ENCODE measurements at places on chromosomes 4 and X.

GRCh38 chr4:11724731-11725130 is 296.0 kb upstream of the HS3ST1 start:
- no peak overlapping the region for H3K27ac ChIP-seq
- no peak overlapping the region for H3K4me3 ChIP-seq
- H3K27me3 ChIP-seq: no peaks in the 10 kb centered on the region
- no peaks in the 10 kb centered on the region for H3K36me3 ChIP-seq
- DNase-seq: no peak
- H3K4me1 ChIP-seq: peaks cover 9% of the 10 kb centered on the region

DNA sequence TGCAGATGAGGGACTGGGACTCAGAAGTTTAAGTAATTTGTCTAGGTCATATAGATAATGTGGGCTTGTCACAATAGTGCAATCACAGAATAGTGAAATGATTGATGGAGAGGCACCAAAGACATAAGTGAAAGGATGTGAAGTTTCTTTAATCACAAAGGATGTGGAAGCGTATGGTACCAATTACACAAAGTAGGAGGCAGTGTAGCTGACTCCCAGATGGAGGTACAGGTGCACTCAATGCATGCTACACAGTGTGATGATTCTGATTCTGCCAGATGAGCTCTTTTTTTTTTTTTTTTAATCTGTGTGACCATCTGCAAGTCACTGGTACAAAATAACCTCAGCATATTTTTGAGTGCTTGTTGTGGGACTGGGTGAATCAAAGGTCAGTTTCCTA is 411.3 kb downstream of the SPRY1 start:
- H3K27me3 ChIP-seq: no peaks in the 10 kb centered on the region
- no peak overlapping the region for H3K4me3 ChIP-seq
- no peaks in the 10 kb centered on the region for H3K36me3 ChIP-seq
- H3K4me1 ChIP-seq: no peaks in the 10 kb centered on the region
- DNase-seq: no peak

DNA sequence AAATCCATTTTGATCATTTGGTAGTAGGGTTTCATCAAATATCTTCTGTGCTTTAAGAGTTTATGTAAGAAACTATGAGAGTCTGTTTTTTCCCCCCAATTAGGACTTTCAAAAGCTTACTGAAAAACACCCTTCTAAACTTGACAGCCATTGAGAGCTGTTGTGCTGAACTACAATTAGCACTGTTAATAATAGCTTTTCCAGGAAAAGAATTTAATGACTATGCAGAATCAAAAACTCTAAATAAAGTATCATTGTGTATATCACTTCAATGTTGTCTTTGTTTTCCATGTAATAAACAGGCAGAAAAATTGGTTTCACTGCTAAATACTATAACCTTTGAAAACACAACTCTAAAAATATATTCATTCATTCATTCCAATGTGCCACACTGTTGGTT is 121.4 kb upstream of the PDE5A start:
- H3K27ac ChIP-seq: no peak overlapping the region
- H3K4me3 ChIP-seq: no peak overlapping the region
- DNase-seq: no peak
- H3K27me3 ChIP-seq: peaks cover 2% of the 10 kb centered on the region

DNA sequence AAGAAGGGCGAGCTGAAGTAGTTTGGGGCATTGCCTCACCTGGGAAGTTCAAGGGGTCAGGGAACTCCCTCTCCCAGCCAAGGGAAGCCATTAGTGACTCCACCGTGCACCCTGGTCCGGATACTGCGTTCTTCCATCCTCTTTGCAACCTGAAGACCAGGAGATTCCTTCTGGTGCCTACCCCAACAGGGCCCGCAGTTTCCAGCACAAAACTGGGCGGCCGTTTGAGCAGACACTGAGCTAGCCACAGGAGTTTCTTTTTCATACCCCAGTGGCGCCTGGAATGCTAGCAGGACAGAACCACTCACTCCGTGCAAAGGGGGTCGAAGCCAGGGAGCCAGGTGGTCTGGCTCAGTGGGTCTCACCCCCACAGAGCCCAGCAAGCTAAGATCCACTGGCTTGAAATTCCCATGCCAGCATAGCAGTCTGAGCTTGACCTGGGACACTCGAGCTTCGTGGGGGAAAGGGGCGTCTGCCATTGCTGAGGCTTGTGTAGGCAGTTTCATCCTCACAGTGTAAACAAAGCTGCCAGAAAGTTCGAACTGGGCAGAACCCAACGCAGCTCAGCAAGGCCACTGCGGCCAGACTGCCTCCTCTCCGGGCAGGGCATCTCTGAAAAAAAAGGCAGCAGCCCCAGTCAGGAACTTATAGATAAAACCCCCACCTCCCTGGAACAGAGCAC is 1039.4 kb upstream of the IGFBP7 start:
- H3K36me3 ChIP-seq: no peaks in the 10 kb centered on the region
- H3K4me1 ChIP-seq: no peaks in the 10 kb centered on the region
- no peaks in the 10 kb centered on the region for H3K27me3 ChIP-seq
- no peak for DNase-seq

GRCh38 chr4:76341063-76341462 is 34.5 kb downstream of the STBD1 start:
- H3K27me3 ChIP-seq: no peaks in the 10 kb centered on the region
- H3K27ac ChIP-seq: no peak overlapping the region
- H3K4me1 ChIP-seq: no peaks in the 10 kb centered on the region
- H3K36me3 ChIP-seq: no peaks in the 10 kb centered on the region

- no peak for DNase-seq
- H3K4me3 ChIP-seq: no peak overlapping the region
- H3K36me3 ChIP-seq: no peaks in the 10 kb centered on the region
- no peaks in the 10 kb centered on the region for H3K27me3 ChIP-seq
- no peak overlapping the region for H3K27ac ChIP-seq
- H3K4me1 ChIP-seq: no peaks in the 10 kb centered on the region
Measured at GRCh38 chr4:173998471-173999144, 284.9 kb downstream of the FBXO8 start.

GRCh38 chr4:10119278-10119677 is 2.7 kb upstream of the WDR1 start:
- peaks cover 6% of the 10 kb centered on the region for H3K36me3 ChIP-seq
- peaks cover 80% of the 10 kb centered on the region for H3K4me1 ChIP-seq
- no peak for DNase-seq
- H3K4me3 ChIP-seq: no peak overlapping the region
- no peak overlapping the region for H3K27ac ChIP-seq

- no peaks in the 10 kb centered on the region for H3K4me1 ChIP-seq
- H3K4me3 ChIP-seq: no peak overlapping the region
- no peaks in the 10 kb centered on the region for H3K27me3 ChIP-seq
- peaks cover 2% of the 10 kb centered on the region for H3K36me3 ChIP-seq
Measured at GRCh38 chr4:7865533-7865932, 74.1 kb downstream of the AFAP1 start.

DNA sequence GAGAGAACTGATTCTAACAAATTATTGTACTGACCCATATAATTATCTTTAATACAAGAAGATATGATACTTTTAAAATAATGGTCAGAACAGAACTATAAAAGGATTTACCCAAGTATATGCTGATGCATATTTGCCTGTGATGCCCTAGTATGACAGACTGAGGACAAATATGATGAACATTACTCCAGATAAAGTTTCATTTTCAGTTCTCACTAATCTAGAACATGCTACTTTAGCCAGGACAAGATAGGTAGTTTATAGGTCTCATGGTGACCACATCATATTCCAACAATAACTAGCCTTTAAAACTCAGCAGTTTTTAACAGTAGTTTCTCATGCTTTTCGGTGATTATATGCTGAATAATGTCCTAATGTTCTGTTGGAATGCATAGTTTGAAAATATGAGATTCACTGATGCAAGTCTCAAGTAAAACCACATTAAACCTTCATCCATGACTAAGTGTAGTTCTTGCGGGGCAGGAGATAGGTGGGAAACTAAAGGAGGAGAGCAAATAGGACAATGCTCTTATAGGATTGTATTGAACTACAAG is 295.2 kb upstream of the AGA start:
- no peak for DNase-seq
- H3K4me1 ChIP-seq: no peaks in the 10 kb centered on the region
- no peaks in the 10 kb centered on the region for H3K27me3 ChIP-seq

DNA sequence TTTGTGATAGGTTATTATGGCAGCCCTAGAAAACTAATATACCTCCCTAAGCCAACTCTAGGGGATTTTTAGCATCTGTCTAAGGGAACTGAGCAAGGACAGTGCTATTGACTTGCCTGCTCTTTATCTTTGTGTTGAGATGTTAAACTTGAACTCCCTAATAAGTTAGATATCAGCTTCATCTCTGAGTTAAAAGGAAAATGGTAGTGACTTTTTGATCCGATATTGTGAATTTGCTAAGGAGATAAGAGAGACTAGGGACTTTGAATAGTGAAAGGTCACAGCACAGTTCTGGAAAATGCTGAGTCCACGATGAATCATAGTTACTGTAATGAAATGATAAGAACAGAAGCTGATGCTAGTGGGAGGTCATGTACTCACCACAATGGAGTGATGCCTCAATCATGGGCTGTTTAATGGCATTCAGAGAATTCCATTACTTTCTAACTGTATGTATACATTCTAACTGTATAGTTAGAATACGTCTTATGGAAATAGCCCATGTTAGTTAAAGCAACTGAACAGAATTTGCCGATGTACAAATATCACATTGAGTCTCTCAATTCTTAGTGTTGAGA is 147.2 kb downstream of the GLRA3 start:
- no peak overlapping the region for H3K4me3 ChIP-seq
- H3K4me1 ChIP-seq: no peaks in the 10 kb centered on the region
- H3K27ac ChIP-seq: no peak overlapping the region
- H3K36me3 ChIP-seq: no peaks in the 10 kb centered on the region
- peak; percentile 35 for DNase-seq

GRCh38 chrX:153434801-153435200 is 11.1 kb downstream of the TREX2 start:
- no peak overlapping the region for H3K4me3 ChIP-seq
- H3K36me3 ChIP-seq: no peaks in the 10 kb centered on the region
- no peaks in the 10 kb centered on the region for H3K27me3 ChIP-seq
- no peak for DNase-seq

DNA sequence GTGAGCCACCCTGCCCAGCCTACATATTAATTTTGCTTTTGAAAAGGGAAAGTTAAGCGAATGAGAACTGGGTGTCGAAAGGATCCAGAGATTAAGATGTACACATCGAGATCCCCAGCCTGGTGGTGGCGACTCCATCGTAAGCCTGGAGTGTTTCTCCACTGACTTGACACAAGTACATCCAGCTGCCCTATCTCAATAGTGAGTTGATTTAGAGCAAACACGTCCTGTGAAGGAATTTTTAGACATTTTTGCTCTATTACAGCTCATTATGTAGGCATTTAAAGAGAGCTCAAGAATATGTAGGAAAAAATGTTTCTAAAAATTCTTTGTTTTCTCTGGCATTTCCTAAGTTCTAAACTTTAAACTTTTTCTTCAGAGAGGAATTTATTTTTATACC is 11.7 kb upstream of the CLDN34 start:
- no peaks in the 10 kb centered on the region for H3K36me3 ChIP-seq
- H3K27me3 ChIP-seq: no peaks in the 10 kb centered on the region
- no peak overlapping the region for H3K27ac ChIP-seq

DNA sequence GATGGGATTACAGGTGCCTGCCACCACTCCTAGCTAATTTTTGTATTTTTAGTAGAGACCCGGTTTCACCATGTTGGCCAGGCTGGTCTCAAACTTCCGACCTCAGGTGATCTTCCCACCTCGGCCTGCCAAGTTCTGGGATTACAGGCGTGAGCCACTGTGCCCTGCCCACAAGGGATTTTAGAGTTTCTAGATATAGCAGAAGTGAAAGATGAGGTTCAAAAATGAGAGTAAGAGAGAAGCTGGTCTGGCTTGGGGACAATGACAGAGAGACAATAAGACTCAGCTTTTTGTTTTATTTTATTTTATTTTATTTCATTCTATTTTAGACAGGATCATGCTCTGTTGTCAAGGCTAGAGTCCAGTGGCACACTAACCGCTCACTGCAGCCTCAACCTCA is 30.6 kb downstream of the TRIM61 start:
- H3K27me3 ChIP-seq: peaks cover 2% of the 10 kb centered on the region
- no peak overlapping the region for H3K4me3 ChIP-seq
- H3K27ac ChIP-seq: no peak overlapping the region
- H3K36me3 ChIP-seq: no peaks in the 10 kb centered on the region
- H3K4me1 ChIP-seq: no peaks in the 10 kb centered on the region
